Stimulated activated CD4-positive, alpha-beta T cell treated with anti-CD3 and anti-CD28 coated beads, Interleukin-4, amount 100 ng/mL, for 24 hours (primary cell): ENCODE measurements at places on chromosomes 5 and 9.
A peak's percentile ranks its signal among the peaks of the same experiment; 100 is the strongest.

GRCh38 chr9:37406603-37407401 lies 15.7 kb upstream of the GRHPR start:
- no peak for DNase-seq

GRCh38 chr5:142304013-142304701 lies 20.7 kb downstream of the SPRY4 start:
- no peak for DNase-seq

- no peak for DNase-seq
Observed at GRCh38 chr9:19030899-19031298, 2.1 kb downstream of the SAXO1 start.

DNA sequence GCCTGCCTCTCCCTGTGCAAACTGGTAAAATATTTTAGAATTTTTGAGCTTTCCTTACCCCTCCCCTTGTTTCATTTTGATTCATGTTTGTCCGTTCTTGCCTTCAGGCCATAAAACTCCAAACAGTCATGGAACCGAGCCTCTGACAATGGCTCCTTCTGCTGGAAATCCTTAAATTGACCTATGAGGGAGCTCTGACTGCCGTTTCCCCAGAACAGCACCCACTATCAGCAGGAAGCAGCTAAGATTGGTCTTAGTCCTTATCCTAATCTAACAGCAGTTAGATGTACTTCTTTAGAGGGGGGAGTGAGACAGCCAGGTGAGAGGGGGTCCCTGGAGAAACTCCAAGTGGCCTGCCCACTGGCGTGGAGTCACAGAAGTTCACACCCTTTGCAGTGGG lies 106.7 kb downstream of the FAM174A start:
- no peak for DNase-seq

DNA sequence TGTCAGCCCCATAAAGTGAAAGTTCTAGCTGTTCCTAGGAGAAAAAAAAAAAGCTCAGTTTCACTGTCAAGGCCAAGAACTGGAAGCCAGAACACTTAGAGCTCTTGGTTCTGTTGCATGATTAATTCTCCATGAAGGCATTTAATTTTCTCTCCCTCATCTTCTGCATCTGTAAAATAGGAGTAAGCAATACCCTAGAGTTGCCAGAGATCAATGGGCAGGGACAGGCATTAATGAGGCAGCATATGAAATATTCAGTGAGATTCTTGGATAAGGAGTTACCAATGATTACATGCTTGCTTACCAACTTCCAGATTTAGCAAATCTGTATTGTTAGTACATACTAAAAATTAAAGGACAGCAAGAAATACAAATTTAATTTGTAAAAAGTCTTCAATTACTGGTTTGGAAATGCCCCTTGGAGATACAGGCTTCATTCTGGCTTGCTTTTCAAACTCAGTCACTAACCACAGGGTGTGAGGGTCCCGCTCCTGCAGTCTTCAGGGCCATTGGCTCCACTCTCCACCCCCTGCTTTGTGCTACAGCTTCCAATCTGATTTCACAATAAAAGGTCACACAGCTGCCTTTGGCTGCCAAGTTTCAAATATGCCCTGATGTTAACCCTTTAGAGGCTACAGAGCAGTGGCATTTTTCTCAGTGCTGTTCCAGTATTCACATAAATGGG lies 624.6 kb downstream of the BNC2 start:
- DNase-seq, result no peak

- DNase-seq, result no peak
Observed at GRCh38 chr9:88196142-88196790, 58.0 kb upstream of the SPATA31C2 start.

GRCh38 chr5:127392762-127393161 lies 102.2 kb downstream of the MEGF10 start:
- DNase-seq, result no peak

DNA sequence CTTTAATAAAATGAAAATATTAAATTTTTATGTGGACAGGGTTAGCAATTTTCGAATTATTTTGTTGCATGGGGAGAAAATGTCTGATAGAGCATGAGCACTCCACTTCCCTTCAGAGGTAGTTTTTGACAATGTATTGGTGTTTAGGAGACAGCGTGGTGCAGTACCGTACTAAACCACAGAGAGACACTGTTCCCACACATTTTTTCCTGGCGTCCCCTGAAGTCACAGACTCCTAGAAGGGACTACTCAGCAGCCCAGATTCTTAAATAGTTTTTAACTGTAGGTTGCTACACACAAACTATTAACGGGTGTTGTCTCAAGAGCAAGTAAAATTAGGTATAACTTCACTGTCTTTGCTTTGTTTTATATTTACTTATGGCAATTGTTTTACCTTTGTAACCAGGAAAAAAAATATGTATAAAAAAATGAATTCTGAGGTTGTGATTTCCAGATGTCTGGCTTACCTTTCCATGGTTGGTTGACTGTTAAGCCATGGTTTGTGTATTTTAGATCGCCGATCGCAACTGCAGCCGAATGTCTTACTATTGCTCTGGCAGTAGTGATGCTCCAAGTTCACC lies 171.2 kb downstream of the DOCK8 start:
- DNase-seq, result peak; percentile 23

- DNase-seq, result no peak
Observed at GRCh38 chr5:78779771-78780616, 131.4 kb upstream of the LHFPL2 start.

- no peak for DNase-seq
Observed at GRCh38 chr5:74422671-74423070, 217.9 kb downstream of the ENC1 start.

DNA sequence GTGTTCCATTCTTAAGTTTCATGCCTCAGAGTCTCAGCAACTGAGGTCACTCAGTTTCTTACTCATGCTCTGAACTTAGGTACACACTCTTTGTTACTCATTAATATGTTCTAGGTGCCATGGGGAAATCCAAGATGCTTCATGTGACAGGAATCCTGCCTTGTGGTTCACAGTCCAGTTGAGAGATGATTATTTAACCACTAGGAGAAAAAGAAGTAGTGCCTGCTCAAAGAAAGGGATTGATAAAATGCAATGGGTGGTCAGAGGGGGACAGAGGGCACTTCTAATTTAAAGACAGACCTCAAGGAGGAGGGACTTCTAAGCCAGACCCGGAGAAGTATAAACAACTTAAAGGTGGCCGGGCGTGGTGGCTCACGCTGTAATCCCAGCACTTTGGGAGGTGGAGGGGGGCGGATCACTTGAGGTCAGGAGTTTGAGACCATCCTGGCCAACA lies 69.0 kb downstream of the UGCG start:
- DNase-seq, result no peak

GRCh38 chr9:84169240-84169639 lies 171.3 kb downstream of the SLC28A3 start:
- DNase-seq, result no peak

DNA sequence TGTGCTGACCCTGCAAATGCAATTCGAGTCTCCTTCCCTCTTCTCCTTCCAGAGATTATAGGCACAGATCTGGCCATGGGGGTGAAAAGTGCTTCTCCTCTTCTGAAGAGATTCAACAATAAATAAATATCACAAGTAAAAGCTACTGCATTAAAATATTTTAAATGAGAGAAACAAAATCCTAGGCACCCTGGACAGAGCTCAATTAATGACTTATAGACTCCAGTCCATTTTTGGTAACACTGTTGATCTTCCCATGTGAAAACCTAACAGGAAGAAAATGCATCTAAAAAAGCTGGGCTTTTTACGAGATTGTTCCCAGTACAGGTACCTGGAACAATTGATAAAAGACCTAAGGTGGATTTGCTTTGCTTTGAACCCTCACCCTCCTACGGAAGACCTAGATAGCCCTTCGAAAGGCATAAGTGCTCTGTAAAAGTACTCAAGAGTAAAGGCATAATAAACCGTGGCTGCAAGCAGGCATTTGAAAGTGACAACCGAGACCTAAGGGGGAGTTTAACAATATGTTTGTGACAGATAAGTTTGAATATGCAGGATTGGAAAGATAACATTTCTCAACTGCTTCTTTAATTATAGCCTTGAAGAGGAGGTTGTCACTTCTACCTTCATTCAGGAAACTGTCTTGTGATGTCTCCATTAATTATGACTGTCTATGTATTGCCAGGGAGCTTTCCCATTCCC lies 29.4 kb upstream of the MED10 start:
- DNase-seq, result no peak

DNA sequence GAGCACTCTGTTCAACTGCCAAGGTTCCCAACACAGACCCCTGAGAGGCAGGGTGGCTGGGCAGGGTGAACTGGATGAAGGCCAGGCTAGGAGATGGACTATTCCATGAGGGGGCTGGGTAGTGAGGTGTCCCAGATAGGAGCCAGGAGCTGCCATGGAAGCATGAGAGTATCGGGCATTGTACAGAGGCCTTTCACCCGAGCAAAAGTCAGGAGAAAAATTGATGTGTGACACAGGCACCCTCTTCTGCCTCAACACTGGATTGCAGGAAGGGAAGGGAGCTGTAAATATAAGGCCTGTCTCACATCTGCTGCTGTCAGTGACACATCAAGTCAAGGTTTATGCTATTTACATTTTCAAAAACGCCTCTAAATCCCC lies 74.6 kb downstream of the UBAP1 start:
- no peak for DNase-seq

GRCh38 chr9:87285183-87285850 lies 212.3 kb upstream of the DAPK1 start:
- no peak for DNase-seq

GRCh38 chr5:112069329-112069728 lies 312.3 kb upstream of the NREP start:
- DNase-seq, result no peak

DNA sequence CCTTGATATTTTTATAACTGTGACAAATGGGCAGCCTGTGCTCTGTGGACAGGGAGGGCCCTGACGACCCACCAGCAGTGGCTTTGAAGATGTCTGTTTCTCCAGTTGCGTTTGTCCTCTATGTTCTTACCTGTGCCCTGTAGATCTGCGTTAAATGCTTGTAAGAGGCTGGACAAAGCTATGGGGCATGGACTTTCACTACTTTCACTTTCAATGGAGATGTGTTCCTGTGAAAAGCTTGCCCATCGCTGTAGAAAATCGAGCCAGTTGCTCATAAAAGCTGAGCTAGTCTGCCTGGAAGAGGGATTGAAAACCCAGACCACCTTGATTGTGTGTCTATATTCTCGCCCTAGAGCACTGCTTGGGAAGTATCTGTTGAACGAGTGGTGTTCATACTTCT lies 74.1 kb downstream of the PSAT1 start:
- DNase-seq, result no peak

DNA sequence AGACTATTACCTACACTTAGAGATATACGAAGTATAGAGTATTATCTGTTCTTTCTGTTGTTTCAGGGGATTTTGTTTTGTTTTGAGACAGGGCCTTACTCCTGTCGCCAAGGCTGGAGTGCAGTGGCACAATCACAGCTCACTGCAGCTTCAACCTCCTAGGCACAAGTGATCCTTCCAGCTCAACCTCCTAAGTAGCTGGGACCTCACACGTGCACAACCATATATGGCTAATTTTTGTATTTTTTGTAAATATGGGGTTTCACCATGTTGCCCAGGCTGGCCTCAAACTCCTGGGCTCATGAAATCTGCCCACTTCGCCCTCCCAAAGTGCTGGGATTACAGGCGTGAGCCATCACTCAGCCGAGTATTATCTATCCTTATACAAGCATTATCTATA lies 45.9 kb downstream of the SUSD1 start:
- DNase-seq, result no peak

DNA sequence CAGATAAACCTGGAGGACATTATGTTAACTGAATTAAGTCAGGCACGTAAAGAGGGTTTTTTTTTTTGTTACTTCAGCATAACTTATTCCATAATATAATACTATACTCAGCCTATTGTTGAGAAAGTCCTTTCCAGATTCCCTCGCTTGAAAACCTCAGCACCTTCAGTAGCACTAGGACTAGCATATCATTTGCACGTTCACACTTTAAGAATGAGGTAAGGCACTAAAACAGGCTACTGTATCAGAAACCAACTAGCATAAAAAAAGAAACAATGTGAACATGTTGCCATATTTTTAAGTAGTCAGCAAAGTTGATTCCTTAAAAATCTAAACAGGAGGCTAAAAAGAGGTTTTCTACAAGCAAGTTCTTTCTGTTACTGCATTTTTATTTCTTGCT lies 504.0 kb downstream of the PTPRD start:
- DNase-seq, result no peak

DNA sequence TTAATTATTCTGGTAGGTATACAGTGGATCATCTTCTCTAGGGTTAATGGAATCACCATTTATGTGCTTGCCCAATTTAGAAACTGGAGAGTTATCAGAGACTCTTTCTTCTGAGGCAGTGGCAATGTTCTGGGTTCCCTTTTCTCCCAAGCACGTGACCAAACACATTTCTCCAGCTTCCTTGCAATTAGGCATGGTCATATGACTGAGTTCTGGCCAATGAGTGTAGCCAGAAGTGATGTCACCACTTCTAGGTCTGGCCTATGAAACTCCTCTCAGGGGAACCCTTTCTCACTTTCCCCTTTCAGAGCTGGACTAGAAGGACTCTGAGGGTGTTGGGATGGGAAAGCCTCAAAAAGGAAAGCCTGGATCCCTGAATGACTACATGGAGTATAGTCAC lies 172.0 kb downstream of the NSG2 start:
- no peak for DNase-seq

GRCh38 chr9:124559871-124560270 lies 52.7 kb upstream of the NR5A1 start:
- DNase-seq, result no peak

- no peak for DNase-seq
Observed at GRCh38 chr5:89930591-89931392, 478.8 kb downstream of the CETN3 start.

DNA sequence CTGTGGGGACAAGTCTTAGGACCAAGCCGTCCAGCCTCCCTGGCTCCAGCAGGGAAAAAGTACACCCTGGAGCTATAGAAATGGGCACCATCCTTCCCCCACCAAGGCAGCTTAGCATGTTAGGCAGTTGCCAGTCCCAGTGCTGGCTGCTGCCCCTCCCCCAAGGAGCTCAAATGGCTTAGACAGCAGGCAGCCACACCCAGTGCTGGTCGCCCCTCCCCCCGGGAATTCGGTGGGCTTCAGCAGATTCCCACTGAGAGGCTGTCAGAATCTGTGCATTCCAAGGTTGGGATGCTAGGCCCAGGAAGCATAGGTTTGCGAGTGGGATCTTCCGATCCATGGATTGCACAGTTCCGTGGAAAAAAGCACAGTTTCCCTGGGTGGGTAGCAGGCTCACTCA lies 105.2 kb upstream of the ITGA1 start:
- no peak for DNase-seq

- peak; percentile 79 for DNase-seq
Observed at GRCh38 chr9:20640331-20641187, 18.3 kb upstream of the MLLT3 start.

DNA sequence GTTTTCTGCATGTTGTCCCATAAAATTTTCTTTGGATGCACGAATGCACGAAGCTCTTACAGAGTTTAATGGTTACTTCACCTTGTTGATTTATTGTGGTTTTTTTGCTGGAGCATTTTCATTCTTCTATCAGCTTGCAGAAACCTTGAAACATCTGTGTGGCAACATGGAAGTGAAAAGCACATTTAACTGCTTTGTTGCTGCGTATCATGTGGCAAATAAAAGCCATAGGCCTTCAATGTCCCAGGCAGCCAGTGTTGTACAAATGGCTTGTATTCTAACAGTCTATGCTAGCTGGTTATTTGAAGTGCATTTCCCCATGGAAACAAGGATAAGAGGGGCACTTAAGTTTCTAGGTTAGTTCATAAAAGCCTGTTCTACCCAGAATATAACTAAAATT lies 42.5 kb upstream of the RASGRF2 start:
- no peak for DNase-seq

- no peak for DNase-seq
Observed at GRCh38 chr5:87746341-87746740, 333.6 kb upstream of the CCNH start.
